ENCODE measurements at places on chromosomes 7 and 10.

GRCh38 chr10:3054851-3055199 is 12.5 kb upstream of the PFKP start:
- no peak for DNase-seq

GRCh38 chr7:94301024-94301586 is 93.6 kb upstream of the COL1A2 start:
- DNase-seq, result no peak

- DNase-seq, result no peak
Observed at GRCh38 chr10:75402486-75403143, 1.1 kb upstream of the ZNF503 start.

GRCh38 chr10:117364110-117364960 is 10.9 kb downstream of the PDZD8 start:
- DNase-seq, result no peak

- DNase-seq, result peak; percentile 19
Observed at GRCh38 chr10:51879238-51879637, 179.8 kb upstream of the CSTF2T start.

- no peak for DNase-seq
Observed at GRCh38 chr7:158111906-158112570, 475.6 kb downstream of the PTPRN2 start.

DNA sequence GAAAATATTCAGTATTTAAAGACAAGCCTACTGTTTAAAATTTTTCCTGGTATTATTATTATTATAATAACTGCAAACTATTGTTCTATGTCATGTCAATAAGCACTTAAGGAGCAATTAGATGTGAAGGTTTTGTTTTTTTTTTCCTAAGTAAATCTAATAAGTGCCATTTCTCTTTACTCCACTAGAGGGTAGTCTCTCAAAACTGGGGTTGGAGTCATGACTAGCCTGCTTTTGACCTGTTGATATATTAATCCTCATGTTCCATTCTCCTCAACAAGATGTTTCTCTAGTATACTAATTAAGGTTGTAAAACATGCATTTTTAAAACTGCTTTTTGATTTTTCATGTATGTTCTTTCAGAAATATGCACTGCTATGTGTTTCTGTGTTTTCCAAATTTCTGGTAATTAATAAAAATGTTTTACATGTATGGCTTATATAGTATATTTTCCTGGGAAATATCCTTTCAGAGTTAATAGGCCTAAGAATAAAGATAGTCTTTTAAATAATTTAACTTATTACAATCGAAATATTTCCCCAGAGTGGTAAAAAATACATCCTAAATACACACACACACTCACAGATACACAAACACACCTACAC is 1.0 kb upstream of the LRRN3 start:
- no peak for DNase-seq

DNA sequence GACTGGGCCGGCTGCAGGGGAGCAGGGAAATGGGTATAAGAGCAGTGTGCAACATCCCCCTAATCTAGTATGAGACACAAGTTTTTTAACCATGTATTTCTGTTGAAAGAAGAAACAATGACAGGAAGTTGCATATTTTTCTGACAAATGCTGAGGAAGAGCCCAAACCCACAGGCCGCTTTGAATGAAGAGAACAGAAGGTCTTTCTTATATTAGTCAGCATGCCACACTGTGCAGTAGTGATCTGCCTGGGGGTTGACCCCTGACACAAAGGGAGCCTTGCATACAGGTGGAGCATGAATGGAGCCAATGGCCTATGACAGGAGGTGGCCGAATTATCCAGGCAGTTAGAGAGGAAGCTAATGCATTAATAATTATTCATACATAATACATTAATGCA is 518.3 kb downstream of the PLXDC2 start:
- DNase-seq, result no peak

- DNase-seq, result peak; percentile 29
Observed at GRCh38 chr10:24382979-24383663, 174.2 kb downstream of the KIAA1217 start.

DNA sequence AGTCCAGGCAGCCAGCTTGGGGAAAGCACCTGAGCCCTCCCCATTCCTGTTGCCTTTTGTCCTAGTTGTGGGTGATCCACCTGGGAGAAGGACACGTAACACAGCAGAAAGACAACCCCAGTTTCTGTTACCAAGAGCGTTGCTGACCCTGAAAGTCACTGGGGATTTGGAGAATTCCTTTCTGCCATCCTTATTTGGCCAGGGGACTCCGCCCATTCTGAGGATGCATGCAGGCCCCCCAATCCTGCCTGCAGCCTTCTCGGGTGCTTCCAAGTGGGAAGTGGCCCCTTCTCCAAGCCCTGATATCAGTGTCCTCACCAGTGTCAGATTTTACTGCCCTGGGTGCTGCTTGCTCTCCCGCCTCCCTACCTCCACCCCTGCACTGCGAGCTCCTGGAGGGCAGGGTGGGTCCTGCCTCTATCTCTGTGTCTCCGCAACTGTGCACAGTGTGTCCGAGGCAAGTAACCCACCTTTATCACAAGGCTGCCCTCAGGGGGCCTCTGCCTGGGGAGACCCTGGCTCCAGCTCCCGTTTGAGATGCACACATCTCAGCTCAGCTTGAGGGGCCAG is 9.2 kb upstream of the ADCY1 start:
- DNase-seq, result no peak

DNA sequence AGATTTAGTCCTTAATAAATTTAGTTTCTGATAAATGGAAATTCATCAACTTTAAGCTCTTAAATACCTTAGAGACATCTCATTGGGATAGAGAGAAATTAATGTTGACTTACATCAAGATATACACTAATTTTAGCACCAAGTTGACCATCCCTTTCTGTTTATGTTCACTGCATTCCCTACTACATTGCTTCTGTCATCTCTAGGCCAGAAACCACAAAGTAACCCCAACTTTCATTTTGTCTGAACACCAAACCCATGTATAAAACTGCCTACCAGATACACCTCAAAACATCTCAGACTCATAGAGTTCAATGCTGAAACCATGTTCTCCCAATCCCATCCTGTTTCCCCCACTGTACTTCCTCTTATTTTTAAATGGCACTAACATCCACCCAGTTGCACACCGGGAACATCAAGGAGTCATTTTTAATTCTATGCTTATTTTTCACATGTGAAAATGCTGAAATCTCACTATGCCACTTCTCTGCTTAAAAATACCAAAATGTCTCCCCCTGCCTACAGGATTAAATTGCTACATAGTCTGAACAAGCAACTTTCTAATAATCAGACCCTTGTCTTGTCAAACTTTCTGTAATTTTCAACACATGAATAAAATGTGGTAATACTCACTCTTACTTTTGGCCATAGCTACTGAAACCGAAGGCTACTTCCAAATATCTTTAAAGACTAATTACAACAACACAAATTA is 201.6 kb downstream of the SEMA3D start:
- DNase-seq, result no peak

DNA sequence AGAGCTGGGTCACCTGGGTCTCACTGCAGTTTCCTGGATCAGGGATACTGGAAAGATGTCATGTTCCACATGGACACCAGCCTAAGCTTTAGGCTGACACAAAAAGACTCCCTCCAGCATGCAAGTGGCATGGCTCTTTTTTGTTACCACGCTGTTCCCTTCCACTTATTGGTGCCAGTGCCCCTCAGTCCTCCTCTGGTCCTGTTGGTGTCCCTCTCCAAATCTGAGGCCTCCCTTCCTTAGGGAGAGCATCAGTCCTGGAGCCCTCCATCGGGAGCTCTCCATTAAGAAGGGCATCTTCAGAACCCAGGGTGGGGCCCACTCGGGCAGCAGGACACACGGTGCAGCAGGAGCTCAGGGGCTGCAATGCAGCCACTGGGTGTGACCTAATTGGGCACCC is 76.1 kb upstream of the LRRC18 start:
- no peak for DNase-seq

- DNase-seq, result no peak
Observed at GRCh38 chr10:102157224-102157623, 5.0 kb downstream of the NOLC1 start.

GRCh38 chr7:14085901-14086300 is 96.4 kb upstream of the ETV1 start:
- DNase-seq, result no peak

DNA sequence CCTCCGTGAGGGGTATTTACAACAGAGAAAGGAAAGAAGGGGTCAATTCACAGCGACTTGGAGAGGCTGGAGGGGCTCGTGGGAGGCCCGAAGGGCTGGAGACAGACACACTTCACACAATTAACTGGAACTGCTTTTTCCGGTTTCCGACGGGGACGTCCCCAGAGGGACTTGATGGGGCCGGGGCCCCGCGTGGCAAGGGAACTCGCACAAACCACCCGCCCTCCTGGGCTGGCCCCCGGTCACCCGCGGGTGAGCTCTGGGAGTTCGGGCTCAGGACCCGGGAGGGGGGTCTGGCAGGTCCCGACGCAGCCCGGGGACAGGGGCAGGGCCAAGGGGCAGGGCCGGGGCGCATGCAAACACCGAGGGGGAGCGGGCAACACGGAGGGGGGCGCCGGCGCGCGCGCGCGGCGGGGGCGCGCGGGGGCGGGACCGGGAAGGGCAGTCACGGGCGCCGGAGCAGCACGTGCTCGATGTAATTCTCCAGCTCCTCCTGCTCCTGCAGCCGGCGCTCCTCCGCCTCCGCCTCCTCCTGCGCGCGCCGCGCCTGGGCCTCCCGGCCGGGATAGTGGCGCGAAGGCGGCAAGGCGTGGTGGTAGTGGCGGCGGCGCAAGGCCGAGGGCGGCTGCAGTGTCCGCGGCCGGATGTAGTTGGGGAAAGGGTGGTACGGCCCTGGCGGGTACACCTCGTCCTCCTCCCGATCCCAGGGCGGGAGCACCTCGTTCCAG is 2.7 kb downstream of the VGF start:
- no peak for DNase-seq

DNA sequence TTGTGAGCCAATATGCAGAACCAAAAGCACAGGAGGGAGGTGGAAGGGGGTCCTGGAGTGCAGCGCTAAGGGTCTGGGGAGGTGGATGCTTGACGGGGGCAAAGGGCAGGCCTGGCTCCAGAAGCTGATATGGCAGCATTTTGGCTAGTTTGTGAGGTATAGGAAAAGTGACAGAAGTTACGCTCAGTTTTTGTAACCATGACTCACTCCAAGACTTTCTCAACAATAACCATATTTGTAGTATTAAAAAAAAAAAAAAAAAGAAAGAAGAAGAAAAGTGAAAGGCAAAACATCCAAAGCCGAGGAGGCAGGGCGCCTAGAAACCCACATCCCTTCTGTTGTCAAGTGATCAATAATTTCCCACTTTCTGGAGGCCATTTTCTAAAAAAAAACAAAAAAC is 92.3 kb downstream of the RNF216 start:
- peak; percentile 77 for DNase-seq

GRCh38 chr10:1610986-1611770 is 126.1 kb downstream of the ADARB2 start:
- DNase-seq, result no peak

- no peak for DNase-seq
Observed at GRCh38 chr10:8181496-8182157, 127.1 kb downstream of the GATA3 start.

DNA sequence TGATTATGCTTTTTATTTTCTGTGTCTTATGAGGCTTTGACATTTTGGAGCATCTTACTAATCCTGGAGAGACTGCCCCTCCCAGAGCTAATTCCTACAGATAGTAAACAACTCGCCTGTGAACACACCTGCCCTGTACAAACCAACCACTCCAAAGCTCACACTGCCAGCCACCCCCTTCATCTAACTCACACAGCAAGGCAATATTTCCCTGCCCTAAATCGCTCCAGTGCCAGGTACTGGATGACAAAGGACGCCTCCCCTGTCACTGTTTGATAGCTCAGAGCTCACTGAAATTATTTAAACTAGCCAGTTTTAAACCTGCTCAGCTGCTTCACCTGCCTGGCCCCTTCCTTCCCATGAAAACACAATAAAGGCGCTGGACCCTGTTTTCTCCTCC is 535.1 kb upstream of the CELF2 start:
- no peak for DNase-seq

GRCh38 chr7:98249106-98249505 is 2.9 kb downstream of the TECPR1 start:
- DNase-seq, result no peak

DNA sequence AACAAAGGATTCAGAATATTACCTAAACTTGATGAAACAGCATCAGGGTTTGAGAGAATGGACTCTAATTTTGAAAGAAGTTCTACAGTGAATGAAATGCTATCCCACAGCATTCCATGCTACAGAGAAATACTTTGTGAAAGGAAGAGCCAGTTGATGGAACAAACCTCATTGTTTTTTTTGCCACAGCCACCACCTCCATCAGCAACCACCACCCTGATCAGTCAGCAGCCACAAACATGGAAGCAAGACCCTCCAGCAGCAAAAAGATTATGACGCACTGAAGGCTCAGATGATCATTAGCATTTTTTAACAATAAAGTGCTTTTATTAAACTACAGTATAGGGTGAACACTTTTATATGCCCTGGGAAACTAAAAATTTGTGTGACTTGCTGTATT is 98.7 kb downstream of the LRRC4 start:
- no peak for DNase-seq

- no peak for DNase-seq
Observed at GRCh38 chr7:30474893-30475292, 3.7 kb downstream of the NOD1 start.

DNA sequence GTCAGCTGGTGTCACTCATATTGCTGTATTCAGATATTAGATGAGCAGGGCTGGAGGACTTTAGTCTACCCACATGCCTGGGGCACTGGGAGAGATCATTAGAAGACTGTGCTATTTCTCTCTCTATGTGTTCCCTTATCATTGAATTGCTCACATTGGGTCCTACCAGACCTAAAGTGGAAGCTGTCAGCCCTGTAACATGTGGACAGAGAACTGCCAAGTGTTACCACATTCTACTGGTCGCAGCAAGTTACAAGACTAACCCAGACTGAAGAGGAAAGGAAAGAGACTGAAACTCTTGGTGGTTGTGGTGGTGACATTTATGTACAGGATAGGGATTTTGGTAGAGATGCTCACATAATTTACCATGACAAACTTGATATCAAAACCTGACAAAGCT is 627.1 kb upstream of the FZD8 start:
- no peak for DNase-seq

DNA sequence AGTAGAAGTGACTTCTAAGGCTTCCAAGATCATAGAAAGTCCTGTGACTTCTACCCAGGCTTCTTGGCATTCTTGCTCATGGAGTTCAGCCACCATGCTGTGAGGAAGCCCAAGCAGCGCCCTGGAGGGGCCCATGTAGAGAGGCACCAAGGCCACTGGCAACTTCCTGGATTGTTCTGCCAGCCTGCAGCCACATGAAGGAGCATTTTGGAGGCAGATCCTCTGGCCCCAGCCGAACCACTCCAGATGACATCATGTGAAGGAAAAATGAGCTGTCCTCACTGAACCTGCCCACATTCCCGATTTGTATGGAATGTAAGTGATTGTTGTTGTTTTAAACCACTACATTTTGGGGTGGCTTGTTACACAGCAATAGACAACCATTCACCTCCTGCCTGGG is 51.5 kb upstream of the MNX1 start:
- no peak for DNase-seq

GRCh38 chr7:113004726-113005454 is 81.7 kb downstream of the GPR85 start:
- DNase-seq, result no peak

Measured in activated CD4-positive, alpha-beta T cell treated with anti-CD3 and anti-CD28 coated beads for 48 hours (primary cell).